ENCODE measurements at places on chromosomes 2 and 18.

DNA sequence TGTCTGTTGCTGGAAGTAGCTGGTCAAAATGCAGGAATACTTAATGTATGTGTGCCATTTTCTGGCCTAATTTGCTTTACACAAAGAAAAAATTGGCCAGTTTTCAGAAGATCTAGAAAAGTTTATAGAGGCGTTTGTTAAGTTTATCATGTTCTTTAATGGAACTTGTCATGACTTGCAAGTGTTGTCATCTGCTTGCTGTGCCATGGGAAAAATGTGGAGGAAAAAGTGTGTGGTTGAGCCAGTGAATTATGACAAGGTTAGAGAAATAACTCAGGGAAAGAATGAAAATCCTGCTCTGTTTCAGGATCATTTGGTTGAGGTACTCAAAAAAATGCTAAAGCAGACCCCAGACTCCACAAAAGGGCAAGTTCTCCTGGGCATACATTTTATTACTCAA lies 301.6 kb upstream of the CDH2 start:
- no peak for DNase-seq

DNA sequence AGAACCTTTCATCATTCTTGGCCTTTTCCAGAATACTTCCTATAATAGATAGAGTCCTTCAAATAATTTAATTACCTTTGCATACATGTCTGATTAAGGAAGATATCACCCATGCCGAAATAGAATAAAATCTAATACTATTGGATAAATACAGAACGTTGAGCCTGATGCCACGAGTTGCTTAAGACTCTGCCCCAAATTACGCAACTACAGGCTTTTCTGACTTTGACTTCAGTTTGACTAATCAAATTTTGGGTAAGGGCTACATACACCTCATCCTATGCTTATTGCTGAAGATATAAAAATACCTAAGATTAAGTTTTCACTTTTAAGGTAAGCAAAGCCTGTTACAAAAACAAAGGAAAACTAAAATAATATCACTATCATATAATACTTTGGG lies 1065.1 kb upstream of the NRXN1 start:
- no peak for DNase-seq

GRCh38 chr18:56511996-56512395 lies 126.4 kb downstream of the TXNL1 start:
- no peak for DNase-seq

DNA sequence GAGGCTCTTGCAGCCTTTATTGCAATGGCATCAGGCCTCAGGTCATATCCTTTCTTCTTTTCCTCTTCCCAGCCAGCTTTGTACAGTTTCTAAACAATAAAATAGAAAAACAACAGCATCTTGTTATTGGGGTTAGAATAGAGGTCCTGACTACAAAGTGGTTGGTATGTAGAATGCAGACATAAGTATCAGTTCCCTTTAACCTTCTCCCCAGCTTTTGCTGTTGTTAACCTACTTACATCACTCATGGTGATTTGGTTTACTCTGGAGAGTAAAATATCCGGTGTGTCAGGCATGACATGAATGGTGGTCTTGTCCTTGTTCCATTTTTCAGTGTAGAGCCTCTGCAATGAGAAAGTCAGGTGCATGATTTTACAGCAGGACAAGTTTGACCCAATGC lies 69.8 kb downstream of the NEB start:
- no peak for DNase-seq

DNA sequence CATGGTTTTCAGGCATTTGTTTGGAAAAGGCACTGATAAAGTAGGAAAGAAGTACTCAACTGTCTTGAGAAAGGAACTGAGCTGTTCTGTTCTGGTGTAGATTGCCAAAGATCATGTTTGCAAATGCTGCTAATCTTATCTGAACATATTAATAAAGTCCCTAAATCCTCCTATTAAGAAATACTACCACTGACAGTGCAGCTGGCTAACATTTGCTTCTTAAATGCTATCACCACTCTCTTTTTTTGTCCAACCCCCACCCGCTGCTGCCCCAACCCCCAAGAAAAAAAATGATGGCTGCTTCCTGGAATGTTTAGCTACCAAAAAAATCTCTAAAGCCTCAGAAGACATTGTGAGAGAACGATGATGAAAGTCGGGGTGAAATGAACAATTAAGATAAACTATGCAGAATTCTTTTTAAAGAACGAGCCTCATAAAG lies 130.7 kb downstream of the CCBE1 start:
- DNase-seq, result no peak

DNA sequence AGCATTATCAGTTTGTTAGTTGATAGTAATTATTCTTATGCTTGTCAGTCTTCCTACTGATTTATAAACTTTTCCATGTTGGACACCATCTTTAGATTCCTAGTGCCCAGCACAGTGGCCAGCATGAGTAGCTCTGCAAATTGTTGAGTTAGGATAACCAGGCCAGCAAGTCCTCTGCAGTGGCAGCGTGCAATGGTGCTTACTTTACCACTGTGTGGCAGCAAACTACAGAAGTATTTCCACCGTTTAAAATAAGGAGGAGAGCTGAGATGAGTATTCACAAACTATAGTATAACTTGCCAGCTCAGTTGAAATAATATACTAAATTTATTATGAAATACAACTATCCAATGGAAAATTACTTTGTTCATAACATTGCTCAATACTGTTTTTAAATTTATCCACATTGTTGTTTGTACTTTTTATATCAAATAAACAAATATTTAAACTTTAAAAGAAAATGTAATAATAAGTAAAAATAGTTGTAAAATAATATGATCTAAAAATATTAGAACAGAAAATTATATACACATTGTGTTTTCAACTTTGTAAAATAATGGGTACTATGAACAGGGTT lies 9.3 kb upstream of the THADA start:
- DNase-seq, result peak; percentile 64

- no peak for DNase-seq
Observed at GRCh38 chr2:199460846-199461710, 3.3 kb upstream of the SATB2 start.

DNA sequence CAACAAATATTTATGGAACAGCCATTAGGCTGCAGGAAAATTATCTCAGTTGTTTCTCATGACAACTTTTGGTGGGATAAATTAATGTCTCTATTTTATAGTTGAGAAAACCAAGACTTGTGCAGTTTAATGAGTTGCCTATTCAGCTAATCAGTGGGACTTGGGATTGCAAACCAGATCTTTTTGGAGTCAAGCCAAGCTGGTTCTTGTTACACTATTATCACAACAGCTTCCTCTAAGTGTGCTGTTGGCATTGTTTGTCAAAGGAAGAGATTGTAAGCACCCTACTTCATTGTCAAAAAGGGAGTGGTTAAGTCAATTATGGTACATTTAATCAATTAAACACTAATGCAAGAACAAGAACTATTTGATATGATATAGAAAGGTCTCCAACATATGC lies 119.2 kb downstream of the PAX3 start:
- DNase-seq, result no peak

DNA sequence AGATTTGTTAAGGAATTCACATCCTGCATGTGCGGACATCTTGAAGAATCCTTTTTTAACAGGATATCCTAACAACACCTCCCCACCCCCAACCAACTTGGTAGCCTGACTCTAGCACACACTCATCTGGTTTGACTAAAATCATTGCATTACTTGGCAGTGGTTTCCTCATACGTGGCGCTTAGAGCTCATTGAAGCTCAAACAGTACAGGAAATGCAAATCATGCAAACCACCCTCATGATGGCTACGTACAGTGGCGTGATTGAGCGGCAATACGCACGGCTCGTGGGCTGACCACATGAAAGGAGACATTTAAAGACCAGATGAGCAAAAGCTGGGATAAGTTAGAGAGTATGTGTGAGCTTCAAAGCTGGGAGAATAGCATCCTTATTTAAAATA lies 336.2 kb downstream of the ZEB2 start:
- DNase-seq, result no peak

GRCh38 chr2:174336501-174337336 lies 2.0 kb downstream of the SP9 start:
- DNase-seq, result no peak

GRCh38 chr2:101991721-101992145 lies at the start of gene IL1R2:
IL1R2 (plus strand) TSS chr2:101991960; CDS start chr2:102008576, 16,616 bp downstream.
- DNase-seq, result no peak

GRCh38 chr2:129777762-129778583 lies 201.5 kb upstream of the RAB6C start:
- DNase-seq, result no peak

GRCh38 chr2:195595825-195596224 lies 61.2 kb upstream of the SLC39A10 start:
- DNase-seq, result peak; percentile 38

- no peak for DNase-seq
Observed at GRCh38 chr2:49796266-49796665, 642.0 kb upstream of the FSHR start.

DNA sequence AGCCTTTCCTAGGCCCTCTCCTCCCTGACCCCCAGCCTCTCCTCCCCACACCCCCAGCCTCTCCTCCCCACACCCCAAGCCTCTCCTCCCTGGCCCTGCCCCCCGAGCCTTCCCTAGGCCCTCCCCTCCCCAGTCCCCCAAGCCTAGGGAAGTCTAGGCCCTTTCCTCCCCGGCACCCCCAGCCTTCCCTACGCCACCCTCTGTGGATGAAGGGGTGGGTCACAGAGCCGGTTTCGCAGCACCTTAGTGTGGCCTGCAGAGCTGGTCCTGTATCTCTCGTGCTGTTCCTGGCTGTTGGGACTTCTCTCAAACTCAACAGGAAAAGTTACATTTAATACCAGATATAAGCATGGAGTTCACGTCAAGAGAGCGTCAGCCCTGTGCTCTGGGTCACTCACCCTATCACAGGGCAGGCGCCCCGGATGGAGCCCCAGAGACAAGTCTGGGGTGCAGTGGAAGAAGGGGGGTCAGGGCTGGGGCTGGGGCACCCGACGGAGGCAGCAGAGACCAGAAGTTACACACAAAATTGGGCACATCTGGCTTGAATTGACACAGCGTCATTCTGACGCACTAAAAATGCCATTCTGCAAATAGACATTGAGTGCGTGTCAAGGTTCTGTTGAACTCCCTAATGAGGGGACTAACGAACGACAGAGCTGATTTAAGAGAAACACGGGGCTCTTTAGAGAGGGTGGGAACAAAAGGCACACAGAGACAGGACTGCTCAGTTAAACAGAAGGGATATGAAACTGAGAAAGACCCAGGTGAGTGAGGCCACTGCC lies 24.0 kb downstream of the KCNIP3 start:
- no peak for DNase-seq

- DNase-seq, result peak; percentile 92
Observed at GRCh38 chr2:61670591-61671501, 132.7 kb upstream of the XPO1 start.

DNA sequence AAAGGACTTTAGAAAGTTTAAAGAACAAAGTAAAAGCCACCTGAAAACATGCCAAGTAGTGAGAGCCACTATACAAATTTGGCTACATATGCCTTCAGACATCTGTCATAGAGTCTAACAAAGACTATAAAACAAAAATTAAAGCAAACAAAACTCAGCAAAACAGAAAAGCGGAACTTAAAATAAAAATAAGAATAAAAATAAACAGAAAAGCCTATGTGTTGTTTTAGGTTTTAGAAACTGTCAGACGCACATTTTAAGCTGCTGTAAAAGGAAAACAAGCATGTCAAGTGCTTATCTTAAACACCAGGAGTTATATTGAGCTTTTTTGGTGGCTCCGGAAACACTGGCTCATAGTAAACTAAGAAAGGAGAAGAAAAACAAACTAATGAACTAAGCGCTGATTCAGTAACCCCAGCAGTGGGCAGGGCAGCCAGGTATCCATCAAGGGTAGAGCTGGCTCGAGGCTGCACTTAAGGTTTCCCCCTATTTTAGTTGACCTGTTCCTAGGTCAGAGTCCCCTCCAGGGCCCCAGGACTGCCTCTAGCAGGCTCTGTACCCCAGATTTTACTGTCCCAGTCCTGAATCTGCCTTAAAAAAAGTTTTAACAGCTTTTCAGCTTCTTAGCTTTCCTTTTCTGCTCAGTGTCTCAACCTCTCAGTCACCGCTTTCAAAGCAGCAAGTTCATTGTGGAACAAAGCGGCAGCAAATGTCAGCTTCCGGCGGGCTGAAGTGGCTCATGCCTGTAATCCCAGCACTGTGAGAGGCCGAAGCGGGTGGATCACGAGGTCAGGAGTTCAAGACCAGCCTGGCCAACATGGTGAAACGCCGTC lies 15.4 kb upstream of the RMC1 start:
- DNase-seq, result no peak

- DNase-seq, result no peak
Observed at GRCh38 chr18:48125724-48126123, 195.3 kb upstream of the SMAD2 start.
